NCI-H1092 (cell line): ENCODE measurements at places on chromosomes 11 and 22.

- DNase-seq, result no peak
Measured at GRCh38 chr11:22467248-22467647, 129.1 kb downstream of the SLC17A6 start.

DNA sequence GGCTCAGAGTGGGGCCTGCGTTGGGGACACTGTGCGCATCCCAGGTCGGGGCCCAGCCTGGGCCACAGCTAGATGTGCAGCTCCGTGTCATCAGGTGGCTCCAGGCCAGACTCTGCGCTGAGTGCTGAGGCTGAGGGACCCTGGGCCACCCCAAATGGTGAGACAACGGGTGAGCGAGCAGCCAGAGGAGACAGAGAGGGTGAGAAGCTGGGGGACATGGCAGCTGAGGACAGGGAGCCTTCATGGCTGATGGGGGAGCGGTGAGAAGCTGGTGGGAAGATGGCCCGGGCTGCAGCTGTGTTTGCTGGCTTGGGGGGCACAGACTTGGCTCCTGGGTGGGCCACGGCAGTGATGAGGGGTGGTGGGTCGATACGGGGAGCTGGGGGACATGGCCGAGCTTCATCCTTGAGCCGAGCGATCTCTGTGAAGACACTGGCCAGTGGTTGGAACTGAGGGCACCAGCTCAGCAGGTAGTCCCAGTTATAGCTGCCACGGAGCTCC, 2.5 kb upstream of the TPP1 start:
- no peak for DNase-seq

DNA sequence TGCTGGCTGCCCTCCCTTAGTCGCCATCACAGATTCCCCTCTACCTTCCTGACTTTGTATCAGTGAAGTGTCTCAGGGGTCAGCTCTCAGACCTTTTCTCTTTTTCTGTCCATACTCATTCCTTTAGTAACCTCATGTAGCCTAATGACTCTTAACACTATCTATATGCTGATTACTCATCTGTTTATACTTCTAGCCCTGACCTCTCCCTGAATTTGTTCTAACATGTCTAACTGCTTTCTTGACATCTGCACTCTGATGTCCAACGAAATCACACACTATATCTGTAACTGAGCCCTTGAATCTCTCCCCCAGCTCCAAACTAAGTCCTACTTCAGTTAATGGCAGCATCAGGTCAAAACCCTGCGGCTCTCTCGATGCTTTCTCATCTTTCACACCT, 135.8 kb upstream of the TIMP3 start:
- DNase-seq, result no peak

DNA sequence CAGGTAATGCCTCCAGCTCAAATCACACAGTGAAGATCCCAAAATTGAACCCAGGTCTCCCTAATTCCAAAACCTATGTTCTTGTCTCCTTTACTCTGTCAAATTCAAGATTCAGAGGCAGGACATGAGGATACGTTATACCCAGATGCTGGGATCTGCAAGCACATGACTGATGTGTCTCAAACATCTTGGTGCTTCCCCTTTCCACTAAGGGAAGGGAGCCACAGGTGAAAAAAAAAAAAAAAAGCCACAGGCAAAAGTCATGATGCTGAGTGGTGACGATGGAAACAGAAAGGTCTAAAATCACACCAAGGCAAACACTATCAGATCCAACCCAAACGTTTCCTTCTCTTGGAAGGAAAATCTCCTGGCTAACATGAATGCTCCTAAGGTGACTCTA, 24.0 kb downstream of the ABTB2 start:
- DNase-seq, result no peak

GRCh38 chr22:37711490-37711889, 14.6 kb downstream of the TRIOBP start:
- DNase-seq, result no peak

DNA sequence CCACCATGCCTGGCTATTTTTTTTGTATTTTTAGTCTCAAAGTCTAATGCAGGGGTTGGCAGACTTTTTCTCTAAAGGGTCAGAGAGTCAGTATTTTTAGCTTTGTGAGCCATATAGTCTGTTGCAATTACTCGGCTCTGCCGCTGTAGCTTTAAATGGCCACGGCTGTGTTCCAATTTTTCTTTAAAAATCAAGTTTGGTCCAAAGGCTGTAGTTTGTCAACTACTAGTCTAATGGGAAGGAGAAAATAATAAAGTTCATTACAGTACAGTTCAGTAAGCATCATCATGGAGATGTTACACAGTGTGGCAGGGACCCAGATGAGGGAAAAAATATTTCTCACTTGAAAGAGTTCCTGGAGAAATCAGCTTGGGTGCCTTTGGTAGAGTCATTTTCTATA, 107.6 kb downstream of the CSNK2A3 start:
- no peak for DNase-seq

GRCh38 chr22:19599004-19599403, 74.8 kb upstream of the CLDN5 start:
- no peak for DNase-seq

GRCh38 chr11:72579816-72580641, 94.2 kb downstream of the PDE2A start:
- no peak for DNase-seq

- DNase-seq, result no peak
Measured at GRCh38 chr22:43819421-43819921, 7.4 kb upstream of the EFCAB6 start.

GRCh38 chr11:122882857-122883645, 492 bp downstream of the JHY start:
- peak; percentile 68 for DNase-seq

DNA sequence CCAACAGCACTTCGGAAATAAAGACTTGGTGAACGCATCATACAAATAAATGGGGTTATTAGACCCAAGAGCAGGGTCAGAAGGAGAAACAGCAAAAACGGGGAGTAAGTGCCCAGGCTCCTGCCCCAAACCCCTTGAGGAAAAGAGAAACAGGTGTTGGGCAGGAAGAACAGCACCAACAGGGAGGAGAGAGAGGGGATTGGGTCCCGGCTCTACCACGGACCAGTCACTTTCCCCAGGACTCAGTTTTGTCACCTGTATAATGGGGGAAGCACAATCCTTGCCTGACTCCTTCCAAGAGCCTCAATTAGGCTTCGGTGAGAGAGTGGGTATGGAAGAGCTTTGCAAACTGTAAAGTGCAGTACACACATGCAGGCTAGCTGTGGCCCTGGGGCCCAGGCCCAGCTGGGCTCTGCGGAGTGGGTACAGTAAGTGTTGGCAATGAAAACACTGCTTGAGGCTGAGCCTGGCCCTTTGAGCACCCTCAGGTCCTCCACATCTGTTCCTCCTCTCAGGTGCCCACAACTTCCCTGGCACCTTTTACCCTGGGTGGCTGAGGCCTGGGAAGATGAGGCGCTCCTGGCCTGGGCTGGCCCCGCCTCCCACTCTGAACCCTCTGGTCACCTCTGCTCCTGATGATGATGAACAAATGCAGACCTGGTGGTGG, 8.9 kb downstream of the SLC29A2 start:
- DNase-seq, result no peak

GRCh38 chr11:130792772-130793171, 123.5 kb downstream of the SNX19 start:
- DNase-seq, result no peak

DNA sequence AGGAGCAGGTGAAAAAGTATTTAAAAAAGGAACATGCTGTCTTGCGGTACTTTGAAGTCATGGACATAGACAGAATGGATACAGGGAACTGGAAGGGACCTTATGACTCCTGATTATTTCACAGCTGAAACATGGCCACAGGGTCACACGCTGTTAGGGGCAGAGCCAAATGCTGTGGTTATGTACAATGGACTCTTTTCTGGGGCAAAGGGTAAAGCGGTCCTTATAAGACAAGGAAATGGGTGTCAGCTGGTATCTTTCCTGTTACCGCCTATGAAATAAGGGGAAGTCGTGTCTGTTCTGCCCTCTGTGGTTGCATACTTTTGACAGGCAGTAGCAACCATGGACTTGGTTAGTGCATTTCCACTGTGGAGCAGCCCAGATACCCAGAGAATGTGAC, 12.8 kb upstream of the ST14 start:
- no peak for DNase-seq

DNA sequence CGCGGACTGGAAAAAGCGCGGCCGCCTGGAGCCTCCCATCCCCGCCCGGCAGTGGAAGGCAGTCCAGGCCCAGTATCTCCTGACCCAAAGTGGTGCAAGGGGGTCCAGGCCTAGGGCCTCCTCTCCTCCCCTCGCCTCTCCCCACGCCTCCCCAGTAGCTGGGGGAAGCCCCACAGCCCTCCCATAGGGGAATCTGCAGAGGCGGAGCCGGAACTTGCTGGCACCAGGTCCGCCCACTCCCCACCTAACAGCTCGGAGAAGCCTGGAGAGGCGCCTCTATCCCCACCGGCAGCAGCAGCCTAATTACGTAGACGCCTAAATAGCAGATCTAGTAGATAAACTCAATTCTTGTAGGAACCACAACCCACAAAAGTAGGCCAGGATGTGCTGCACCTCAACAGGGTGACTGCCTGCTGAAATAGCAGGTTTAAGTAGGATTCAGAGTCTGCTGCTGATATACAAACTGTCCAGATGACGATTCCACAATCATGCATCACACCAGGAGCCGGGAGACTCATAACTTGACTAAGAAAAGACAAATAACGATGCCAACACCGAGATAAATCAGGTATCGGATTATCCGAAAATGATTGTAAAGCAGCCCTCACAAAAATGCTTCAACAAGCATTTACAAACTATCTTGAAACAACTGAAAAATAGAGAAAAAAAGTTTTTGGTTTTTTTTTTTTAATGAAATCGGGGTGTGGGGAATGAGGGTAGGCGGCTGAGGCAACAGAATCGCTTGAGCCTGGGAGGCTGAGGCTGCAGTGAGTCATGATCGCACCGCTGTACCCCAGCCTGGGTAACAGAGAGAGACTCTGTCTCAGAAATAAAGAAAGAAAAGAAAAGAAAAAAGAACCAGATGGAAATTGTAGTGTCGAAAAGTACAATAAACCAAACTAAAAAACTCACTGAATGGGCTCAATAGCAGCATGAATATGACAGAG, 11.4 kb upstream of the BRD1 start:
- DNase-seq, result no peak

DNA sequence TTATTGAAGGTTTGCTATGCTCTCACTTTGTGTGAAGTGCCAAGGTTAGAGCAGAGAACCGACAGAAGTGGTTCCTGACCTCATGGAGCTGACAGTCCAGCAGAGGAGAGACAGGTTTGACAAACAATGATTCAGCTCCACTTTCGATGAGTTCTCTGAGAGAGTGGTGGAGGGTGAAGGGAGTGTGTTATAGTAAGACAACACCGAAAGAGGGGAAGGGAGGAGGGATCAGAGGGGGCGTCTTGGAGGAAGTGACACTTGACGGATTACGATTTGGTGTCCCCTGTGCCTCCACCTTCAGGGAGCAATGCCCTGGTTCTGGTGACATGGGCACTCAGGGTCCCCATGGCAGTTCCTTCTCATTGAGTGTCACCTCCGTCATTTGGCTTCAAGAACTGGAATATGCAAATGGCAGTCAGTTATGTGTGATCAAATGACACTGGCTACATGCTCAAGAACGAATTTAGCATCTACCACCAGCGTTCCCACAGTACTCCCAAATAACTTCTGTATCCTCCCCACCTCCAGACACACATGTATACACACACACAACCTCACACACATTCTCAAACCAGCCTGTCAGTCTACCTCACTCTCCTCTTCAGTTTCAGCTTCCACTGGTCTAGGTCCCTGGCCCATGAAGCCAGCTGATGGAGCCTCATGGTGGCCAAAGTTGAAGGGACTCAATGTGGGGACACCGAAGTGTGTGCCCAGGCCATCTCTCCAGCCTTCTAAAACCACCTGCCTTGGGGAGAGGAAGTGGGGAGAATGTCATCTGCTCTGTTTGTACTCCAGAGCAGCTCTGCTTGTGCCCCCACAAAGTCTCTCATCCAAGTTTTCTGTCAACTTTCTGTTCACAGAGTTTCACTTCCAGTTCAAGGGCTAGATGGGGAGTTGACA, 31.4 kb upstream of the NUP160 start:
- no peak for DNase-seq

DNA sequence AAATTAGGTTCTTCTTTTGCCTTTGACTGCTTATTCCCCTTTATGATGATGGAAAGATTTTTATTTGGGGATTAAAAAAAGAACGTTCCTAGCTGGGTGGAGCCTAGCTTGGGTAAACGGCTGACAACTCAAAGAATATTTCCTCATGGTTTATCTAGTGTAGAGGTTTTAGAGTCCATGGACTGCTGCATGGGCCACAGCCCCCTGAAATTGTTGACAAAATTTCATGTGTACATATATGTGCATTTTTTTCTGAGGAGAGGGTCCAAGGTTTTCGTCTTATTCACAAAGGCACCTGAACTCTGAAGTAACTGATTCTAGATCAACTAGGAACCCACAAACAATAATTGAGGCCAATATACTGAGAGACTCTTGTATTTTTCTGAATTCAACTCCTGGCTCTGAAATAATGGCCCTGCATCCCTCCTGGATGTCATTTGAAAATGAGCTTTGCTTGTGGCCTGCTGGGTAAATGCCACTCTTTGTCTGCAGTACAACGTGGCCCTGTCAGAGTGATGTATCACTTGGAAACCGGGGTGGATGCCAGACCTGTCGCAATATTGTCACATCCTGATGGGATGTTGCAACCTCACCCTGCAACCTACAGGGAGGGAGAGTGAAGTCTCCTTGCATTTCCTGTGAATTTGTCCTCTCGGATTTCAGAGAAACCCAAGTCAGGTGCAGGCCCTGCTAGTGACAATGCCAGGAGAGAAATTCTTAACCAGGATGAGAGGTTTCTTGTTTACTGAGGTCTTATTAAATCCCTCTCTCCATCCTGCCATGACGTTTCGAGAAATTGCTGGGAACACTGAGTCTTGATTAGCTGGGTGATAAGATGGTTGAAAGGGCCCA, 33.8 kb downstream of the EHF start:
- no peak for DNase-seq

DNA sequence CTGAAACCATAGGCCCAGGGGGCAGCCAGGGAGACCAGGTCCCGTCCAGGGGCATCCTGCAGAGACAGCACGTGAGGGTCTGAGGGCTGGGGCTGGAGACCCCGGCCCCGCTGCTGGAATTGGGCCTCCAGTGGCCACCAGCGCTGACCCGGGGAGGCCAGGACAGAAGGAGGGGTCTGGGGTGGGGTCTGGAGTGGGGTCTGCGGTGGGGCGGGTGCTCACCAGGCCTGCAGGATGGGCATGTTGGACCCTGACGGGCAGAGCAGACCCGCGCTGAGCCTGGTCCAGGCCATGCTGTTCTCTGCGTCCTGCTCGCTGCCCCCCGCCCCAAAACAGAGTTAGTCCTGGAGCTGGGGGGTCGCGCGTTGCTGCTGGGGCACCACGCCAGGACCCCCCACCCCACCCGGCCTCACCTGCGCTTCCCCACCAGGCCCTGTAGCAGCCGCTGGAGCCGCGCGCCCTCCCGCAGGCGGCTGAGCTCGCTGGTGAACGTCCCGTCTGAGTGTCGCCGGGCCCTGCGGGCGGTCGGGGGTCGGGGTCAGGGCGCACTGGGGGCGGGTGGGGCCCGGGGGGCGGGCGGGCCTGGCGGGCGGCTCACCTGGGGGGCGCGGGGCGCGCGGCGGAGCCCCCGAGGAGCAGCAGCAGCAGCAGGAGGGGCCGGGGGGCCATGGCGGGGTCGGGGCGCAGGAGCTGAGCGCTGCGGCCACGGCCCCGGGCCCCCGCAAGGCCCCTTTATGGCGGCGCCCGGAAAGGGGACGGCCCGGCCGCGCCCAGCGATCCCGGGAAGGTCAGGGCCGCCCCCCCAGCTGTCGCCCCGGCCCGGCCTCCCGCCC, at the start of gene SCT:
TSS of gene SCT (minus strand) at position 707 of the 833 bp plus-strand sequence. CDS start at position 669, 38 bp downstream.
- no peak for DNase-seq
